ENCODE measurements at places on chromosomes 6 and 20.

DNA sequence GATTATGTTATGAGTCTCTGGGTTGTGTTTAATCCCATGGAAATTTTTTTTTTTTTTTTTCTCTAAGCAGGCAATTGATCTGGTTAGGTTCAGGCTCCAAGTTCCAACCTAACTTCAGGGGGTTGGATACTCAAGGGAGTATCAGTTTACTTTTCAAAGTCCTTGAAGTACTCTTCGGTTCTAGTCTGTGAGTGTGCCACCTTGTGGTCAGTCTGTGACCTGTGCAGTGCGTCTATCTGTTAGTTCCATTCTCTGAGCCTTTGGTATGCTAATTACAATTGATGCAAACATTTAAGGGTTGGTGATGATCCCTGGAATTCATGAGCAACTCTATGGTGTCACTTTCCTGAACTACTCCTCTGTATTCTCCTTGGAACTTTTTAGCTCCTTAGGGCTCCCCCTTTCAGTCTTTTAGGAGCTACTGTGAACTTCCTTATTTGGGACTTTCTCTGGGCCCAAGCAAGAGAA, 342.0 kb downstream of the SOX4 start:
- DNase-seq, result peak; percentile 69

GRCh38 chr20:37504404-37505096, 16.5 kb upstream of the NNAT start:
- DNase-seq, result no peak

DNA sequence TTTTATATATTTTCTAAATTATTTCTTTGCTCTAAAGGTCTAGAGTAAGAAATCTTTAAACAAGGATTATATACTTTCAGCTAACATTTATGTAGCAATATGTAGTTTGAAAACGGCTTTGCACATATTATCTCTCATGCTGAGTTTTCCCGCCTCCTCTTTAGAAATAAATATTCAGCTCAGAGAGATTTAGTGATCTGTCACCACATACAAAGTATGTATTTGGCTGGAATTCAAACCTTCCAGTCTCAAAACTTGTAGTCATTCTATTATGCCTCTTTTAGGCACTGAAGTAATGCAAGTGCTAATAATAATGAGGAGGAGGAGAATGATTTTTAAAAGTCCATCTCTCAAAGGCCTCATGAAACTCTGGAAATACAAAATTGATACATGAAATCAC, 525.0 kb downstream of the GRIK2 start:
- no peak for DNase-seq

DNA sequence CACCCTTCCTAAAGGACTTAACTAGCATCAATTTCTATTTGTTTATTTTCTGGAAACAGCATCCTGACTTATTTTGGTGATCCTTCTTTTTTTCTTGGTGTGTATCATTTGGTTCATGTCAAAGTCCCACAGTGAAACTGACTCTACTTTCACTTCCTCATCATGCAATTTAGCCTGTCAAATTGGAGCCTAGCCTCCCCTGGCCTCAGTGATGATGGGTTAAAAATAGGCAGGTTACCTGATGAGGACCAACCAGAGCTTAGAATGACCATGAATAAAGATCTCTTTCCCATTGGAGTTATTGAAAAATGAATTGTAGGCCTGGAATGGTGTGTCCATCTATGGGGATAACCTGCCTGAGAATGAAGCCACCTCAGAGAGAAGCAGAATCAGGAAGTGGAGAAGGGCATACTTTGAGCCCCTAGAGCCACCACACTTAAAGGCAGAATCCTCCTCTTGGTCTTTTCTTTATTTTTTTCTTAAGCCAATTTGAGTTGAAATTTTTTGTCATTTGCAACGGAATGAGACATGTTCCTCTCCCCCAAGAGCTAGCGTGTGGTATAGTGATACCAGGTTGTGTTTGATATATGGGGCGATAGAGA, 105.6 kb downstream of the BTBD3 start:
- no peak for DNase-seq

DNA sequence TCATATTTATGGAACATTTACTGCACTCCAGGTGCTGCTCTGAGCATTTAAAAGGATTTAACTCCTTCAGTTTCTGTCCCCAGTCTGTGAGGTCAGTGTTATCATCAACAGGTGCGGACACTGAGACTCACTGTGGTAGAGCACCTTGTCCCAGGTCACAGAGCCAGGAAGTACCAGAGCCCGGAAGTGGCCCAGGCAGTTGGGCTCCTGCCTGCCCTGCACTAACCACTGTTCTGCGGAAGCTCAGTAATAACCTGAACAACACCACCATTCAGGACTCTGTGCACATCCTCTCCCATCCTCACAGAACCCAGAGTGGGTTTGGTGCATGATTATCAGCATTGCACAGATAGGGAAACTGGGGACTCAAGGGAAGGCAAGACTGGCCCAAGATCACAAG, 16.8 kb upstream of the SIRPG start:
- no peak for DNase-seq

DNA sequence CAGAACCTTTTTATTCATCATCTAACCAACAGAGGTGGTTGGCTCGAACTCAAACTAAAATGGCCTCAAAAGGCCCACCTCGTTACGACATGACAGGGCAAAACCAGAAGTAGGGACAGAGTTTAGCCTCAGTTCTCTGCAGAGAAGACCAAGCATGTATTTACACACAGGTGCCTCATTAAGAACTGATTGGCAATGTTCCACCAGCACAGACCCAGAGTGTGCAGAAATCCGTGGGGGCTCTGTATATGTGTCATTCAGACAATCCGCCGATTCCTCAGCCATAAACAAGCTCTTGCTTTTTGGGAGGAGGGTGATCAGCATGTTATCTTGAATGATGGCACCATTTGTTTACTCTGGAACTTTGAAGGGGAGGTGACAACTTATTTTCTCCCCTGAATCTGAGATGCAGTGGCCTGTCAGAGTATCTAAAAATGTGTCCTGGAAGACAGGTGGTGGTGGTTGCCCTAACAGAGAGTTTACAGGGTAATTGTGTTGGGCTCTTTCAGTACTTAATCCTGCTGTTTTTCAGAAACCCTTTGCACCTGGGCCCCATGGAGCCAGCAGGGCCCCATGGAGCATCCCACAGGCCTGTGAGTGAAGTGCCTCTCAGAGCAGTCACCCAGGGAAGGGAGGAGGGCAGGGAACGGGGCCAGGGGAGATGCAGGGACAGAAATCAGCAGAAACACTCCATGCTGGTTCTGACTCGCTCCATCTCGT, 29.1 kb upstream of the C20orf203 start:
- no peak for DNase-seq

DNA sequence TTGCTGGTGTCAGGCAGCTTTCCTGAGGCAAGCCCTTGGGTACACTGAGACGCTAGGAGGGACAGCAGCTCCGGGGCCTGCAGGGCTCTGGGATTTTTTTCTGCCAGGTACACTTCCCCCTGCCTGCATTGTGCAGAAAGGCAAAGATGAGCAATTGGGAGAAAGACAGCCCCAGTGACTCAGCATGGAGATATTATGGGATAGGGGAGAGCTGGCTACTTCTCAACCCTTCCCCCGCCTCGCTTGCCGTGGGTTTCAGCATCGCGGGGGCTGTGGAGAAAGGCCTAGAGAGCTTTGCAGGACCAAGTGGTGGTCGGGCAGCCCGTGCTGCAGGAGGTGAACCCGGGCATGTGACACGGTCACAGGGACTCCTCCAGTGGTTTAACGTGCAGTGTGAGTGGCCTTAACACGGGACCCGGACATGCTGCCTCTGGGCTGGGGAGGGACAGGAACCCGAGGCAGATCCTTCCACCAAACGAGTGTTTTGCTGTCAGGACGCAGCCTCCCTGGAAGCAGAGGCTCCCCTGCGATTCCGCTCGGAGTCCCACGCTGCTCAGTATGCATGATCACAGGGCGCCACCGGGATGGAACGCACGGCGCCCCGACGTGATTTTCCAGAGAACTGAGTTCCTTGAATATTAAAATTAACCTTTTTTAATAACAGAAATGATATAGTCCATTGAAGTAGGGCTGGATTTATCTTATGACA, 139.9 kb downstream of the CDH4 start:
- DNase-seq, result no peak

DNA sequence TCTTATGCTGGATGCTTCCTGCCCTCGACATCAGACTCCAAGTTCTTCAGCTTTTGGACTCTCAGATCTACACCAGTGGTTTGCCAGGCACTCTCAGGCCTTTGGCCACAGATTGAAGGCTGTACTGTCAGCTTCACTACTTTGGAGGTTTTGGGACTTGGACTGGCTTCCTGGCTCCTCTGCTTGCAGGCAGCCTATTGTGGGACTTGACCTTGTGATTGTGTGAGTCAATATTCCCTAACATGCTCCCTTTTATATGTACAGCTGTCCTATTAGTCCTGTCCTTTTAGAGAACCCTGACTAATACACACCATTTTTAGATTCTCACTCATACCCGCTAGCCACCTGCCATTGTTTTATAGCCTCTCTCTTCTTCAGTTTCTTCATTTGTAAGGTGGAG, 382.1 kb upstream of the TSHZ2 start:
- DNase-seq, result no peak

DNA sequence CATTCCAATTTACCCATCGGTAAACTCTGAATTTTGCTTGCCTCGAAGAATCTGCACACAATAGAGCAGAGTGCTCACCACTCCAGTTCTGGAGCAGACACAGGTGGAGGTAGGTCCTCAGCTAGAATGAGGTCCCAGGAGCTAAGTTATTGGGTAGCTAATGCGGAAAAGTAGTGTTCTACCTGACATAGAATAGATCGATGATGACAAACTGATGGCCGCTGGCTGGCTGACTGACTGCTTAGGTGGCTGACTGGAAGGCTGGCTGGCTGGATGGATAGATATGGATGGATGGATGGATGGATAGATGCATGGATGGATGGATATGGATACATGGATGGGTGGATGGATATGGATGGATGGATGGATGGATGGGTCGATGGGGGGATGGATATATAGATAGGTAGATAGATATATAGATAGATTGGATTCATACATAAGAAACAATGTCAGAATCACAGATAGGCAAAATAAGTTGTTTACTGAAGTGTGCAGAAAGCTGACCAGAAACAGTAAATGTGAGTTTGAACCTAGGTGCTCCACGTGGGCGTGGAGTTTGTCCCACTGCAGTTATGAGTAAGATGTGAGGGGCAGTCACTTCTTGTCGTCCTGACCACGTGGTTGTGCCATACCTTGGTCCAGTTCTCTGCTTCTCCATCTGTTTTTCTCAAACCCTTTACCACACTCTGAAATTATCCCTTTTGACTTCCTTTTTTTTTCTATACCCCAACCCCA, 62.1 kb downstream of the TBXT start:
- no peak for DNase-seq

- DNase-seq, result no peak
These were observed 6.0 kb downstream of the NELFCD start for GRCh38 chr20:58986968-58987517.

- DNase-seq, result no peak
These were observed 189.2 kb downstream of the ASCC3 start for GRCh38 chr6:100691972-100692371.

DNA sequence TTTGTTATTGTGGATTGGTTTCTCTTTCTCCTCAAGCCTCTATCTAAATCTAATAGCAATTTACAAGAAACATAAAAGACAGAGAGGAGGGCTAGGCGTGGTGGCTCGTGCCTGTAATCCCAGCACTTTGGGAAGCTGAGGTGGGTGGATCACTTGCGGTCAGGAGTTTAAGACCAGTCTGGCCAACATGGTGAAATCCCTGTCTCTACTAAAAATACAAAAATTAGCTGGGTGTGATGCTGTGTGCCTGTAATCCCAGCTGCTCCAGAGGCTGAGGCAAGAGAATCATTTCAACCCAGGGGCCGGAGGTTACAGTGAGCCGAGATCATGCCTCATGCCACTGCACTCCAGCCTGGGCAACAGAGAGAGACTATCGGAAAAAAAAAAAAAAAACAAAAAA, 46.6 kb downstream of the SLC2A12 start:
- no peak for DNase-seq

DNA sequence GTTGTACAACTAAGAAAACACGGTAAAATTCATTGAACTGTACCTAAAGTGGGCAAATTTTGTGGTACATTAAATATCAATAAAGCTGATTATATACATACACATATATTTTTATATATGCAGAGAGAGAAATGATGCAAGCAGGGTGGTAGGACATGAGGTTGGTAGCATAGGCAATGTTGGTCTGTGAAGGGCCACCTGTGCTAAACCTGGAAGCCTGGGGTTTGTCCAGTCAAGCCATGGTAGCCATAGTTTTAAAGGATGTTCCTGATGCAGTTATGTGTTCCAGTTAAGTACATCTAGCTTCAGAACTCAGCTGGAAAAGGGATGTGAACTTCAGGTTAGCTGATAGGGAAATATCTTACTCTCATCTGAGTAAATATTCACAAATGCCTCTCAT, 60.1 kb downstream of the TRIM38 start:
- no peak for DNase-seq

DNA sequence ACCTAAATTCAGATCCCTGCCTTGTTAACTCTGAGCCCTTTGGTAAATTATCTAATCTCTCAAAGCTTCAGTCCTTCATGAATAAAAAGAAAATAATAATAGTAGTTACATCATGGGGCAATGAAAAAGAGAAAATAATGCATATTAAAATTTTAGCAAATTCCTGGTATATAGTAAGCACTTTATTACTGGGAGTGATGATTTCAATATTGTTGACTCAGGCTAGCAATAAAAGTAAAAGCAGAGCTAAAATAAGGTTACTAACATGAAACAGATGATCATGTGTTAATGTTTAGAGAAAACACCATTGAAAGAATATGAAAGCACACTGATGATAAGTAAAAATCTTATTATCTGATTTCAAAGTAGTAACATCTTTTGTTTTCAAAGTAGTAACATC, 13.6 kb downstream of the GINS1 start:
- DNase-seq, result no peak

GRCh38 chr6:116405138-116405537, 34.4 kb downstream of the DSE start:
- DNase-seq, result no peak

DNA sequence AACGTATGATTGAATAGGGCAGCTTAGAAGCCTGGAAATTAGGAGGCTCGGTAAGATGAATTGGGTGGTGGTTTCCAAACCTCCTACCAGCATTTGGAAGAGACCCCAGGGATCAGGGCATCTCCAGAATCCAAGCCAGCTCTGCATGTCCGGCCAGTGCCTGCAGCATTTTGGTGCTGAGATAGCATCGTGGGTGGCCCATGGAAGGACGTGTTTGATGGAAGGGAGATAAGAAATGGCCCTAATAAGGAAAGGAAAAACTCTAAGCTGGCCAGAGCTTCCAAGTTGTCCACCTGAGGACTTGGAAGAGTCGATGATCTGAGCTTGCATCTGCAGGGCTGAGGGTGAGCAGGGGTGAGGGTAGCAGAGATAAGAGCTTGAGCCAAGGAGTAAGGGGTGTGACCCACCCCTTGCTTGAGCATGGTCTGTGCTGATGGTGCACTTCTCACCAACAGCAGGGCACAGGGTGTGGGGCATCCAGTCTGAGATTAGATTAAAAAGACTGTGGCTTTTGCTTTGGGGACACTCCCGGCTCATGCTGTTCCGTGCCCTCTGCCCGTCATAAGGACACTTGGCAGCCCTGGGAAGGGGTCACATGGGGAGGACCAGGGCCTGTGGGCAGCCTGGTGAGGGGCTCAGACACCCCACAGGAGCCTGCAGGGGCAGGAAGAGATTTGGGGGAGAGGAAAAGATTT, 213.2 kb downstream of the ERMARD start:
- no peak for DNase-seq

- no peak for DNase-seq
These were observed 371.6 kb downstream of the BCKDHB start for GRCh38 chr6:80478030-80478429.

All from Kasumi-1 (cell line).